Stimulated activated CD8-positive, alpha-beta memory T cell treated with anti-CD3 and anti-CD28 coated beads, Interleukin-4, amount 100 ng/mL, for 4 hours (primary cell): ENCODE measurements at places on chromosomes 6 and 20.

GRCh38 chr6:118198746-118199145 lies 291.7 kb downstream of the SLC35F1 start:
- no peak for DNase-seq

GRCh38 chr6:38180586-38180985 lies 361.1 kb downstream of the ZFAND3 start:
- DNase-seq, result no peak

DNA sequence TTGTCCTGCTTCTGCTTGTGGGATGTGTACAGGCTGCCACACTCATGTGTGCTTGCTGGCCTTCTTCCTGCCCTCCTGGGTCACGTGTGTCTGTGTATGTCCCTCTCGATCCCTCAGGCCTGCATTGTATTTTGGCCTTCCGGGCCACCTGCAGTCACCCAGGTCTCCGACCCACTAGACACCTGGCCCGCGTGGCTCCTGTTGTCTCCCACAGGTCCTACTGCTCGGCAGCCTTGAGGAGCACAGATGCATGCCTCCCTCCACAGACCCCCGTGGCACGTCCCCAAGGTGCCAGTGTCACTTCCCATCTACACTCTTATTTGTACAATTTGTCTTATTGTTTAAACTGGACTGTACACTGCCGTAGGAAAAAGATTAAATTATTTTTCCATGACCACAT lies 43.1 kb downstream of the FOXC1 start:
- no peak for DNase-seq

GRCh38 chr6:35391240-35391968 lies 49.0 kb downstream of the PPARD start:
- no peak for DNase-seq

GRCh38 chr20:15200147-15200565 lies 862.7 kb upstream of the FLRT3 start:
- DNase-seq, result no peak

- no peak for DNase-seq
Measured at GRCh38 chr6:136344420-136344819, 54.8 kb upstream of the BCLAF1 start.

DNA sequence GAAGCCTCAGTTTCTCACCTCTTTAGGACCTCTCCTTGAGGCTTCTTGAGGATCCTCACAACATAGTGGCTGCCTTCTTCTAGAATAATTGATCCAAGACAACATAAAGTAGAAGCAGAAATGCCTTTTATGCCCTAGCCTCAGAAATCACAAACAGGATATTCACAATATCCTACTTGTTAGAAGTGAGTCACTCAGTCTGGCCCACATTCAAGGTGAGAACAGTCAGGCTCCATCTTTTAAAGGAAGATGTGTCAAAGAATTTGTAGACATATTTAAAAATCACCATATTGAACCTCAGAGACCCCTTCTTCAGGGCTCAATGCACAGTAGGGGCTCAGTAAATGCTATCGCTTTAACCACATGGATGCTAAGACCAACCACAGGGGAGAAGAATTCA lies 20.8 kb upstream of the FAM83D start:
- no peak for DNase-seq

DNA sequence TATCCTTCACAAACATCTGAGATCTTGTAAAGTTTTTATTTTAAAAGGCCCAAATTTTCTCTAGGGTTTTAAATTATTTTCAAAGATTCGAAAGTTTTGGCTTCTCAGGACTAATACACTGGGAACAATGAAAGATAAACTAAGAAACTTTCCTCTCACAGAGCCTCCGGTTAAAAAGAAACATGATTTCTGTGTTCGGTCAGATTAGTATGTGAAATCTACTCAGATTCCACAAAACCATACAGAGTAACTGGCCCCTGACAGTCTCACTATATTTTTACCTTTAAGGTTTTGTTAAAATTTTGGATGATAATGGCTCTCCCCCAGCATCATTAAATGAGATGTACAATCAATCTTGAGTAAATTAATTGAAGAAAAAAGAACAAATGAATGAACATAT lies 471.0 kb downstream of the COL12A1 start:
- no peak for DNase-seq
